ENCODE measurements at places on chromosomes 6 and 20. TPM values are rescaled to one million over a fixed set of nuclear protein-coding genes. Genes with fewer than 3 reads are reported as not detected.

Gene MDFI
- 2.8 TPM for polyA plus RNA-seq

DNA sequence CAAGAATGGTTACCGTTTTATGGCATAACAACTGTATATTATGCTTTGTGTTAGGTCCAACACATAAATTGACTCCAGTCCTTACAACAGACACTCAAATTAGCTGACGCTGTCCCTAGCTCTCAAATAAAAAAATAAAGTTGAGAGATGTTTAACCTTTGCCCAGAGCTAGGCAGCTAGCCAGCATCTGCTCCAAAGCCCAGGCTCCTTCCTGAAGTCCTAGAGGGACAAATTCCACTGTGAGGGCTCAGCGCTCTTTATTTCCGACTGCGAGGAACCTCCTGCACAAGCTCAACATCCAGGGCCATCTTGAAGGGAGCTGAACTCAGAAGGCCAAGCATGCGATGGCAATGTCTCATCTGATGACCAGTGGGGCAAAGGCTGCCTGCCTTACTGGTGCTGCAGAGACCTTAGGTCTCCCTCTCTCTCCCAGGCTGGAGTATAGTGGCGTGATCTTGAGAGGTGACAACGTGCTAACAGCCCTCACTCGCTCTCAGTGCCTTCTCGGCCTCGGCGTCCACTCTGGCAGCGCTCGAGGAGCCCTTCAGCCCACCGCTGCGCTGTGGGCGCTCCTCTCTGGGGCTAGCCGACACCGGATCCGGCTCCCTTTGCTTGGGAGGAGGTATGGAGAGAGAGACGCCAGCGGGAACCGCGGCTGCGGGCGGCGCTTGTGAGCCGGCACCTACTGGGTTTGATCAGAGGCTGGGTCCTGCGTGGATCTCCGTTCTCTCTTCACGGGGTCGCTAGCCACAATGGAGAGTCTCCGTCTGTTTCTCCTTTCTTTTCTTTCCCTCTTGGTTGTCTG, 24.7 kb upstream of the GFOD1 start:
- peak; percentile 38 for DNase-seq

DNA sequence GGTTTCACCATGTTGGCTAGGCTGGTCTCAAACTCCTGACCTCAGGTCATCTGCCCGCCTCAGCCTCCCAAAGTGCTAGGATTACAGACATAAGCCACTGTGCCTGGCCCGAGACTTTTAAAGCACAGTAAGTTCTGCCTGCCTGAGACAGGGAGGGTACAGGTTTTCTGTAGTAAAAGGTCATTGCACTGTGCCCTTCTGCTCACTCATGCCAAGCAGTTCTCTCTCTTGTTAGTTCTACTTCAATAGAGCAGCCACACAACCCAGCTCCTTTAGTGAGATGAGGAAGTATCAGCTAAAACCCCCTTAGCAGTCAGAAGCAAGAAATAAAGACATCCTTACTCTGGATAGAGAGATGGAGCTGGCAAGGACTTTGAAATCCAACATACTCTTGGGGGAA, 52.4 kb upstream of the ARMH2 start:
- DNase-seq: no peak

DNA sequence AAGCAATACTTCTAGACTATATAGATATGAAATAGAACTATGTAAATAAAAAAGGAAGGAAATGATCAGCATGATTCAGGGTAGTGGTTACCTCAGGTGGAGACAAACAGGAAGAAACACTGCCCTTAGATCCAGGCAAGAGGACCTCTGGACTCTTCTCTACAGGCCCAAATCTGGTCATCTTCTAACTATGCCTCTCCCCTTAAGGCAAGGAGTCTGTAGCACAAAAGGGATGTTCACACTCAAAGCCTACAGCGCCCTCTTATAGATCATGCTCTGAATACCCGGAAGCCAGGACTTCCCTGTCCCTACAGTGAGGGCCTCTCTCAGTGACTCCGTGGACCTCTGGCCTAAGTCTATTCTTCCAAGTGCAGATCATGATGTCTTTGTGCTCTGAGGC, 30.4 kb upstream of the HIVEP2 start:
- DNase-seq: peak; percentile 25

GRCh38 chr6:116884530-116884929, 7.5 kb downstream of the RFX6 start:
- DNase-seq: no peak

DNA sequence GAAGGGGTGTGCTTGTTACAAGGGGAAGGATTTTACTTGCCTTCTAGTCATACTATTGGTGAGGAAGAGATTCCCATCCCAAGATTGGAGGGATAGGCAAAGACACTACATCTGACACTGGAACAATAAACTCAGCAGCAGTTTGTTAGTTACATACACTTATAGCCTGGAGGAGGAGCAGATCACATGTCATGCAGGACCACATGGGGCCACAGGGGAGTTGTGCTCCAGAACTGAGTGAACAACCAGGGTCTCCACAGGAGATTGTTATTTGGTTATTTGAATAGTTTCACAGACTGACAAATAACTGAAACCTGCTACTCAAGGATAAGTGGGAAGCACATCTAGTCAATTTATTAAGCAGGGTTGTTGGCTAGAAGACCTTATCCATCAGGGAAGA, 559.4 kb upstream of the MANEA start:
- DNase-seq: peak; percentile 3

All from GM23338 (cell line).